GM13976 (cell line): ENCODE measurements at places on chromosomes 16 and 17.
A peak's percentile ranks its signal among the peaks of the same experiment; 100 is the strongest.

DNA sequence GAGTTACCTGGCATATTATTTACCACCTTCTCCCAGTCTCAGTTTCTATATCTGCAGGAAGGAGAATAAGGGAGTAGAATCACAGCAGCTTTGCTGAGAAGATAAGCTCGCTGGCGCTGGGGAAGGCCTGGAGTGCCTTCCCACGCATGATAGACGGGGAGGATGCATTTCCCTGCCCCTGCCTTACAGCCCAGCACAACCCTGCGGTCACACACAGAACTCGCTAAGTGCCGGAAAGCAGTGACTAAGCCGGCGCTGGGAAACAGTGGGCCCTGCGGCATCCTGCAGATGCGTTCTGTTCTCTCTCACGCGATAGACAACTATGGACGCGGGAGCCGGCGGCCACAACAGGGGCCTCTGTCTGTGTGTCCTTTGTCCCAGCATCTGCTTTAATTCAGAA, 4.8 kb downstream of the CA5A start:
- DNase-seq = no peak

- DNase-seq = peak; percentile 86
Measured at GRCh38 chr17:75601057-75601987, 13.7 kb downstream of the MYO15B start.

- DNase-seq = no peak
Measured at GRCh38 chr17:78558181-78558850, 18.9 kb downstream of the DNAH17 start.

- DNase-seq = no peak
Measured at GRCh38 chr16:70478912-70479341, 24.5 kb downstream of the FCSK start.

- DNase-seq = no peak
Measured at GRCh38 chr17:39662551-39663339, 2.4 kb upstream of the TCAP start.

DNA sequence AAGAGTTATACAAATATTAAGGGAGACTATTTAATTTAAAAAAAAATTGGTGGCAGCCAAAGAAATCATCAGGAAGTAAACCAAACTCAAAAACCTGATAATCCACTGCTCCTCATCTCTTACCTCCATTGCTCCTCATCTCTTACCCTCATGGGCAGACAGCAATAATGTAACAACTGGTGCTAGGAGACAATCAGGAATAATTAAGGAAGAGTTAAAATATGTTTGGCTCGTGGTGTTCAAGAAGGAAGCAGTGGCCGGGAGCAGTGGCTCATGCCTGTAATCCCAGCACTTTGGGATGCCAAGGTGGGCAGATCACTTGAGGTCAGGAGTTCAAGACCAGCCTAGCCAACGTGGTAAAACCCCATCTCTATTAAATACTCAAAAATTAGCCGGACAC, 18.1 kb downstream of the ERN1 start:
- no peak for DNase-seq

- peak; percentile 83 for DNase-seq
Measured at GRCh38 chr16:70430667-70431536, 8.0 kb downstream of the ST3GAL2 start.

DNA sequence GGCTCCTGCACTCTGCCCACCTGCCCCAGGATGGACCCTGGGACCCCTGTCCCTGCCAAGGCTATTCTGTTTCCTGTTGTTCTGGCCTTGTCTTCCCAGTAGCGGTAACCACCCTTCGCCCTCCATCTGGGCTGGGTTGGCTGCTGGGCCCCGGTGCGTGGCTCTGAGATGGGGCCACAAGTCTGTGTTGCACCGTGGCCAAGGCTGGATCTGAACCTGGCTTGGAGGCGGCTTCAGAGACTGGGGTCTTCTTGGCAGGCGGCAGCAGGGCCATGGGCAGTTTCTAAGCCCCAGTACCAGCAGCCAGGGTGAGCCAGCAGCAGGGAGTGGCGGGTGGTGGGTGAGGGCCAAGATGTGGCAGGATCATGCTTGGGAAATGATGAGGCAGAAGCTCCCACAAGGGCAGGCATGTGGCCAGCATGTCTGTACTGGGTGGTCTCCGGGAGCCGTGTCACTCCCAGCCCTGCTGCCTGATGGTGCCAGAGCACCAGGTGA, 12.6 kb downstream of the MAP2K3 start:
- peak; percentile 38 for DNase-seq

GRCh38 chr16:73432850-73433730, 385.2 kb upstream of the ZFHX3 start:
- no peak for DNase-seq

GRCh38 chr16:89004209-89004831, 27.3 kb upstream of the CBFA2T3 start:
- no peak for DNase-seq

- no peak for DNase-seq
Measured at GRCh38 chr17:78284146-78284545, 52.7 kb downstream of the TMEM235 start.

DNA sequence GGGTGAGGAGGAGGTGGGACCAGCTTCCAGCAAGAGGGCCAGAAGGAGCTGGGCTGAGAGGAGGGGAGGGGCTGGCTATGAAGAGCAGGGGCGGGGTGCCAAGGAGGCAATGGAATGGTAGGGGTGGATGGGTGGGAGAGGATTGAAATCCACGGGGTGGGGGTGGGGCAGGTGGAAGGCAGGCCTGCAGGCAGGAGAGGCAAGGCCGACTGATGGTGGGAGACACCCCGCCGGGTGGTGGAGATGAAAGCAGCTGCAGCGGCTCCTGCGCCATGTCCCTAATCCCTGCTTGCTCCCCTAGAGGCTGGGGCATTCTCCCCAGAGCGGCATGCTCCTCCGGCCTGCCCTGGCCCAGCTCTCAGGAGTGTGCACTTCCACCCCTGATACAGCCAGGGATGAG, 27.8 kb upstream of the TAC4 start:
- no peak for DNase-seq
